ENCODE measurements at places on chromosomes 6 and 20.

GRCh38 chr6:221531-222349, 70.5 kb upstream of the DUSP22 start:
- DNase-seq, result no peak

- DNase-seq, result no peak
These were observed 4.2 kb upstream of the NCR3 start for GRCh38 chr6:31597006-31597405.

DNA sequence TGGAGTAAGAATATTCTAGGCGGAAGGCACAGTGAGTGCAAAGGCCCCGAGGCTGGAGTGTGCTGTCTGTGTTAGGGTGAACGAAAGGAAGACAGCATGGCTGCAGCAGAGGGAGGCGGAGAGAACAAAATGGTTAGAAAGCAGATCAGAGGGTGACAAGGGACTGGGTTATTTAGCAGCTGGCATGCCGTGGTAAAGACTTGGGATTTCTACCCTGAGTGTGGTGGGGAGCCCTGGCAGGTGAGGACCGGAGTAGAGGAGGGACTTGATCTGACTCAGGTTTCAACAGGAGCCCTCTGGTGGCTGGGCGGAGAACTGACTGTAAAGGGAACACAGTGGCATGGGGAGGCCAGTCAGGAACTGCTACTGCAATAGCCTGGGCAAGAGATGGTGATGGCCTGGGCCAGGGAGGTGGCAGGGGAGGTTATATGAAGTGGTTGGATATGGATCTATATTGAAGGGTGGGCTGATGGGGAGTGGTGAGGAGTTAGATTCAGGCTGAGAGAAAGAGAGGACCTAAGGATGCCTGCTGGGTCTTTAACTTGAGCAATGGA, 38.0 kb downstream of the PIM1 start:
- DNase-seq, result peak; percentile 45

DNA sequence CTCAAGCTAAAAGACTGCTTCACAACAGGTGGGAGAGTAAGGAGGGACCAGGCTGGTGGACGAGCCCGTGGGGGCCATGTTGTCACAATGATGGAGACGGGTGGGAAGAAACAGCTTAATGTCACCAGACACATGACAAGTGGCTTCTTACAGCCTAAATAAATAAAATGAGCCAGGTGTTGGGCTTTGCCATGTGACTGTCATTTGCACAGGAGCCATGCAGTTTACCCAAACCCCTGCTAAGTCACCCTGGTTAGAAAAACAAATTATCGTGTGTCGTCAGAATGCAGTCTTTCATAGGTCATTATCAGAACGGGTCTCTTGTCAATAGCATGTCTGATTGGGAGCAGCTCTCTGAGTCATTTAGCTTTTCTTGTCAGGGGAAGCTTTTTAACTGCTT, 18.5 kb downstream of the BTBD3 start:
- no peak for DNase-seq

GRCh38 chr6:39801456-39802251, 9.5 kb downstream of the DAAM2 start:
- DNase-seq, result no peak

- no peak for DNase-seq
These were observed 42.9 kb downstream of the CDH26 start for GRCh38 chr20:60001108-60001507.

GRCh38 chr6:118080547-118080946, 173.5 kb downstream of the SLC35F1 start:
- DNase-seq, result no peak

DNA sequence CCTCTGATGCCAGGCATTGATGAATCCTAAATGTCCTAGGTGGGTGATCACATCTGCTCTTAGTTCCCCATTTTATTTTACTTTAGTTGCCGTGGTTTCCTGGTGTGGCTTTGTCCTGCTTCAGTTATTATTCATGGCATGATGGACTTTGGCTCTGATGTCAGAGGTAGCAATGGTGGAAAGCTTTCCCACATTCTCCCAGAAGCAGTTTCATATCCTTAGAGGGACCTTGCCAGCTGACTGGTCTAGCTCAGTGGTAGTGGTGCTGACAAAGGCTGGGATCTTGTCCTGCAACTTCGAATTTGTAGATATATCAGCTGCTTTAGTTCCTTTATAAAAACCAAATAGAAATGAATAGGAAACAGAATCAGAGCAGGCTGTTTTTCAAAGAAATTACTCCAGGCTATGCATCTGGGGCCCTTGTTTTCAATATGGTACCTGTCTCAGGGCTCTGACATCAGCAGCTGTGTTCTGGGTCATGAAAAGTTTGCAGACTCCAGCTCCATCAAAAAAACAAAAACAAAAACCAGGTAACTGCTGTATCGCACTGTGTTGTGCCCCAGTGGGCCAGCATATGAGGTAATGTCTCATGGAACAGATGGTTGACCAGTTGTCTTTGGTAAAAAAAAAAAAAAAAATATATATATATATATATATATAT, 133.7 kb downstream of the PLCB4 start:
- no peak for DNase-seq

DNA sequence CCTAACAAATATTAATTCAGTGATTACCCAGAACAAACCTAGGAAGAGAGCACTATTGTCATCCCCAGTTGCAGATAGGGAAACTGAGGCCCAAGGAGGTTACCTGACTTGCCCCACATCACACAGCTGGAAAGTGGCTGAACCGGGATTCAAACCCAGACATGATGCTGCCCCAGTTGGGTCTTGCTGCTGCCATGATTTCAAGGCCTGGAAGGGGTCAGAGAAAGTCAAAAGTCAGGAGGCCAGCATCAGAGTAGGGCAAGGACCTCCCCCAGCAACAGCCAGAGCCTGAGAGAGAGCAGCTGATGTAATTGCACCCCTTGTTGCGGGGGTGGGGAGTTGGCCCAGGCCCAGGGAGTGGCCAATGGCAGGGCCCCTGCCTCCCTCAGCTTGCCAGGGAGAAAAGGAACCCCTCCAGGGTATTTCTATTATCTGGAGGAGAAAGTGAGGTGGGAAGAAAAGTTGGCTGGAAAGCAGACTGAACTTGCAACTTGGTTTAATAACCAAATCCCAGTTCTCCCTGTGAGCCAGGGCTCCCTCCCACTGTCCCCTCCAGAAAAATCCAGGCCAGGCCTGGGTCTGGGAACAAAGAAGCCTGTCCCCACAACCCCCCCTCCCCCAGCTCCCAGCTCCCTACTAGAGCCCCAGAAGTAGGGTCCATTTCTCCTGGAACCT, 83.6 kb downstream of the MRPL14 start:
- no peak for DNase-seq

DNA sequence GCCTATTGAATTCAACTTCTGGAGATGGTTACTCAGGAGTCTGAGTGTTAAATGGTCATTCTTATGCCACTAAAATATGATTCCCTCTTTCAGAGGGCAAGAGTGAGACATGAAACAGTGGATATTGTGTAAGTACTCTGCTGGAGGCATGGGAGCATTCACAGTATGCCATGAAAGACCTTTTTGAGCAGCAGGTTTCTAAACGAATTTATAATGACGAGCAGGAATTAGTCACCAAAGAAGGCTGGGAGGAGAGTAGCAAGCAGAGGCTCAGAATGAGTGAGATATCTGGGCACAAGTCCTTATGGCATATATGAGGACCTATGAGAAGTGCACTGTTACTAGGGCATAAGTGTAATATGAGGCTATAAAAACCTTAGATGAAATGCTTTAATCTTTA, 10.9 kb upstream of the MYB start:
- no peak for DNase-seq

GRCh38 chr20:23116311-23117089, 30.4 kb upstream of the CD93 start:
- peak; percentile 6 for DNase-seq

GRCh38 chr6:39515006-39515405, 192.5 kb upstream of the KCNK16 start:
- DNase-seq, result no peak

- DNase-seq, result no peak
These were observed 4.2 kb downstream of the PPP2R5D start for GRCh38 chr6:42988486-42989020.

DNA sequence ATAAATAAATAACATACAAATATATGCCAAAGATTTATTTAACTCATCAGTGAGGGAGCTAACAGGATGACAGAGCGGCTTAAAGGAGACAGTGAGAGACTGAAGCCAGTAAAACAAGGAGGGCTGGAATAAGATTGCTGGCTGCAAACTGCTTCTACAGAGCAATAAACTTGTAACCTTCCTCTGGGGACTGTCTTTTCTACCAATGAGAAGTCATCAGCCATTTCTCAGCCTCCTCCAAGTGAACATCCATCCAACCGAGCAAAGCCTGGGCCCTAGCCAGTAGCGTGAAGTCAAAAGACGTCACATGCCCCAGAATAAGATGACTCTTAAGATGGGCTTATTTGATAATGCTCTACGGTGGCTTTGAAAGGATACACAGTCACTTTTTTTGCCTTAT, 42.5 kb downstream of the CPXM1 start:
- no peak for DNase-seq

- no peak for DNase-seq
These were observed 173.8 kb downstream of the PTPRK start for GRCh38 chr6:128346569-128346968.

DNA sequence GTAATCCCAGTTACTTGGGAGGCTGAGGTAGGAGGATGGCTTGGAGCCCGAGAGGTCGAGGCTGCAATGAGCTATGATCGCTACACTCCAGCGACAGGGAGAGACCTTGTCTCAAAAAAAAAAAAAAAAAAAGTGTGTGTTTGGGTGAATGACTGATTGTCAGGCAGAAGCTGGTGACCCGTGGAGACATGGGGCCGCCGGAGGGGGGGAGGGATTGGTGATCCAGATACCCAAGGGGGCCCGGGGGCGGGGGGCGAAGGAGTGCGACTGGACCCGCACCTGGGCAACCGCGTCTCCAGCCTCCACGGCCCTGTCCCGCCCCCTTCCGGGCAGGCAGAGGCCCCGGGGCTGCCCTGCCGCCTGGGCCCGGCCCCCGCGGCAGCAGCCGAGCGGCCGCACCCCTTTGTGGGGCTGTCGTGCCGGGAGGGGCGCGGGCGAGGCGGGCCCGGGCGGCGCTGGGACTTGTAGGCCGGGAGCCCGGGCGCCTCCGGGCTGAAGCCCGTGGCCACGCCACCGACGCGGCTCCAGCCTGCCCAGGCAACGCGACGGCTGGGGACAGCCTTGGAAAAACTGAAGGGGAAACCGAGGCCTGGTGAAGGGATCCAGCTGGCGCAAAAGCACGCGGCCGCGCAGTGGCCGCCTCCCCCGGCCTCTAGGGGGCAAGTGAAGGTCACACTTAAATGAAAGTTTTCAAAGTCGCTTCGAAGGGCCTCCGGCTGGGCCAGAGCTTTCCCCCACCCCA, 2.1 kb upstream of the RBM38 start:
- no peak for DNase-seq

GRCh38 chr20:46651091-46651962, at the start of gene SLC13A3:
Gene SLC13A3 (minus strand): TSS chr20:46651459. CDS start chr20:46651421, 38 bp downstream.
- no peak for DNase-seq

GRCh38 chr20:39880890-39881289, 808.1 kb downstream of the MAFB start:
- DNase-seq, result no peak
